ENCODE measurements at places on chromosomes 1 and 21.

DNA sequence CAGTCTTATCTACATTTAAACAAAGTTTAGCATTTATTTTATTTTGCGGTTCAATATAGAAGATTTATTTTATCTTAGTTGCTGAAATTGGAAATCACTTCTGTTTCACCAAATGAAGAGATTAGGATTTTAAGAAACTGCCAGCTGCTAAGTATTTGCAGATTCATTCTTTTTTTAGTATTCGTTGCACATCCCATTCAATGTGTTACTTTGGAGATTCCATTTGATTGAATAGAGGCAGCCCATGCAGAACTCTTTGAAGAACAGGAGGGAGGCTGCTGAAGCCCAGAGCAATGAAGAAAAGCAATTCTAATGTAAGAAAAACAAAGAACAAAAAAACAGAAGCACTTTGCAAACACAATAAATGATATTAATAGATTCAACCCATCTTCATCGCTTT, 38.6 kb upstream of the IL12RB2 start:
- DNase-seq, result no peak

- DNase-seq, result no peak
Observed at GRCh38 chr1:227604446-227604845, 41.1 kb downstream of the ZNF678 start.

- no peak for DNase-seq
Observed at GRCh38 chr1:159469921-159470533, 30.5 kb downstream of the OR10J1 start.

DNA sequence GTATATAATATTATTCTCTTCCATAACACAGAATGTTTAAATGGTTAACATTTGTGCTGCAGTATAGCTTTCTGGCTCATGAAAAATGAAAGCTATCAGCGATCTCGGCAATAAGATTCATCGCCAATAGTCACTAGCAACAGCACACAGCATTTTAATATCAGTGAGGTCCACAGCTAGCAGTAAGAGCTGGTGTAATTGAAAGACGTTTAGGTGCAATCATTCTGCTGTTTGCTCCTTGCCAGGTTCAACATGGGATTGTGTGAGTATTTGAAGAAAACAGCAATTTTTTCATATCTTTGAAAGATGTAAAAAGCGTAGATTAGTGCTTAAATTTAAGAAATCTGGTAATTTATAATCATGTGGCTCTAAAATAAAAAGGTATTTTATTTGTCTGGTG, 20.1 kb downstream of the PRKACB start:
- DNase-seq, result no peak

DNA sequence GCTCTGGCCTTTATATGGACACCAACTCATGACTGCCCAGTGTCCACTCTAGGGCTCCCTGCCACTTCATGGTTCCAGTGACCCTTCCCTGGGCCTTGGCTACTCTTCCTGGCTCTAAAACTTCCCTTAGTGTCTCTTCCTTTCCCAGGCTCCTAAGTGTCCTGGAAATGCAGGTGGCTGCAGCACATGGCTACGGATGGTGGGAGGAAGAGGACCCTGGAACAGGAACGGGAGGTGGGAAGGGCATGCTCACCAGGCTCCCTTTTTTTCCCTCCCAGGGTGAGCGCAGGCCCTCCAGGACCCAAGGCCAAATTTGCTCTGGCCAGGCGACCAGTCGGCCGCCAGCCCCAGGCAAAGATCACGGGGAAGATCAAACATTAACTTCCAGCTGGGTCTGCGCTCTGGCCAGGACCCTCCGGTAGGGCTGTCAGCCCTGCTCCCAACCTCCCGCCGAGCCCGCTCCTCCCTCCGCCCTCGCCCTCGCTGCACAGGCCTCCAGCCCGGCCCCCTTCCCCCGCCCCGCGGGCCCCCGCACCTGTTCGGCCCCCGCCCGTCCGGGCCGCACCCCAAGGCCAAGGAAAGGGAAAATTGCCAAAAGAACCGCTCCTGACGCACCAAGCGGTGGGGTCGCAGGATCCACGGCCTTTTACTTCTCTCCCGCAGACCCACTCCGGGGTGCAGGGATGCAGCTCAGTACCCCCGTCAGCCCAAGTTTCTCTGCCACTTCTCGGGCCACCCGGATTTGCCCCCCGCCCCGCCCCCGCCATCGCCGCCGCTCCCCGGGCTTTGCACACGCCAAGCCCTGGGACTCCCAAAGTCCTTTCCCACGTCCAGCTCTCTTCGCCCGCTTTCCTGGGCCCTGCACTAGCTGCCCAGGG, 894 bp downstream of the TCEA3 start:
- DNase-seq, result no peak

DNA sequence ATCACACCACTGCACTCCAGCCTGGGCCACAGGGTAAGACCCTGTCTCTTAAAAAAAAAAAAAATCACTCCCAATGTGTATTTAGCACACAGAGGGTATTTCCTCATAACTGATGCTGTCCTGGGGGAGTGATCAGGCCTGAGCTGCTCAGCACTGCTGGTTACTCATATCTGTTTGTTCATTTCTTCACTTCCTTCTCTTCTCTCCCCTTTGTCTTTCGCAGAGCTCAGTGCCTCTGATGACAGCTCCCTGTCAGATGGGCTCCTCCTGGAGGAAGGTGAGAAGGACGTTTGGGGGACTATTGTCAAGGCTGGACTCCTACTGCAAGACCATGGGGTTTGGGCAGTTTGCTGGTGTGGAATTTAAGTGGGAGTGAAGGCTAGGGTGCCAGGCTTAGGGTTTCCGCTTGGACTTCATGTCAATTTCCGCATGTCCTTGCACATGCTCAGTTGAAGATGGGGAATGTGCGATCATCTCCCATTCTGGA, 13.0 kb downstream of the INAVA start:
- no peak for DNase-seq

- no peak for DNase-seq
Observed at GRCh38 chr1:30606166-30606565, 117.2 kb downstream of the MATN1 start.

DNA sequence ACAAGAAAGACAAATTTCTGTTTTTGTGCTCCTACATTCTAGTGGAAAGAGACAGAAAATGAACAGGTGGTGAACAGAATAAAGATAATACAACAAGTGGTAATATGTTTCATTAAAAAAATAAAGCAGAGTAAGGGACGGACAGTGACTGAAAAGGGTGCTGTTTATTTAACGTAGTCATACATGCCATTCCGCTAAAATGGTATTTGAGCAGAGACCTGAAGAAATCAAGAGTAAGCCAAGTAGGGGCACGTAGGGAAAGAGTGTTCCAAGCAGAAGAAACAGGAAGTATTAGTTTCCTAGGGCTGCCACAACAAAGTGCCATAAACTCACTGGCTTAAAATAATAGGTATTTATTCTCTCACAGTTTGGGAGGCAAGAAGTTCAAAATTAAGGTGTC, 65.6 kb upstream of the KCTD3 start:
- DNase-seq, result no peak

DNA sequence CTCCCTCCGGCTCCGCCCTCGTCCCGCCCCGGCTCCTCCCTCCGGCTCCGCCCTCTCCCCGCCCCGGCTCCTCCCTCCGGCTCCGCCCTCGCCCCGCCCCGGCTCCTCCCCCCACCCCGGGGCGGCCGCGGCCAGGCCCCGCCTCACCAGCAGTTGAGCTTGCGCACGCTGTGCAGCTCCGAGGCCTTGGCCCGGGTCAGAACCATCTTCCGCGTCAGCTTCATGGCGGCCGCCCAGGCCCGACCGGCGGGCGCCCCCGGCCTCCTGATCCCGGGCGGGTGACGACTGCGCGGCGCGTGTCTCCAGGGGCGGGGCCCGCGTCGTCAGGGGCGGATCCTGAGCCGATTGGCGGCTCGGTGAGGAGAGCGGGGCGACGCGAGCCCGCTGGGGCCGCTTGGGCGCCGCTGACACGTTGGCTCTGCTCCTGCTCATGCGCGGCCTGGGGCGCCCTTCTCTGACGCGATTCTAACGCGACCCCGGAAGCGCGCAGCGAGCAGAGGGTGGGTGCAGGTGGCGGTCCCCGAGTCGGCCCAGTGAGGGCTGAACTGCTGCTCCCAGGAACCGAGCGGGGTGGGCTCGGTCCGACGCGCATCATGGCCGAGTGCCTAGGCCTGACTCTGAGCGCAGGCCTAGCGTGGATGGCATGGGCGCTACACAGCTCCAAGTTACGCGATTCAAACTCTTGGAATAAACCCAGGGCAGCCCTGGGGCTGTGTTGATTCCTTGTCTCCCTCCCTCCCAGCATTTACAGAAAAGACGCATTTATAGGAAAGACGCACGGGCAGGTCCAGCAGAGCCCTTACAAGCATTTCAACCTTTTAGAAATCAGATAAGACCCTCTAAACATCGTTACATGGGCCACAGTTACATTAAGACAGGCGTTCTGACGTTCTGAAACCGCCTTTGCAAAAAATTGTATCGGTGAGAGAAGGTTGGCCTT, at the start of gene CFAP410:
Gene CFAP410, minus strand, starts transcription at position 420 of the 940 bp plus-strand sequence. Its CDS starts 196 bp downstream, at position 224.
- peak; percentile 86 for DNase-seq

- DNase-seq, result no peak
Observed at GRCh38 chr1:239587066-239587465, 200.7 kb downstream of the CHRM3 start.

- no peak for DNase-seq
Observed at GRCh38 chr1:66359269-66359668, 174.7 kb upstream of the SGIP1 start.

GRCh38 chr1:179091691-179092165, 9.9 kb downstream of the TOR3A start:
- no peak for DNase-seq

GRCh38 chr1:9376430-9376829, 83.7 kb downstream of the SPSB1 start:
- DNase-seq, result no peak

DNA sequence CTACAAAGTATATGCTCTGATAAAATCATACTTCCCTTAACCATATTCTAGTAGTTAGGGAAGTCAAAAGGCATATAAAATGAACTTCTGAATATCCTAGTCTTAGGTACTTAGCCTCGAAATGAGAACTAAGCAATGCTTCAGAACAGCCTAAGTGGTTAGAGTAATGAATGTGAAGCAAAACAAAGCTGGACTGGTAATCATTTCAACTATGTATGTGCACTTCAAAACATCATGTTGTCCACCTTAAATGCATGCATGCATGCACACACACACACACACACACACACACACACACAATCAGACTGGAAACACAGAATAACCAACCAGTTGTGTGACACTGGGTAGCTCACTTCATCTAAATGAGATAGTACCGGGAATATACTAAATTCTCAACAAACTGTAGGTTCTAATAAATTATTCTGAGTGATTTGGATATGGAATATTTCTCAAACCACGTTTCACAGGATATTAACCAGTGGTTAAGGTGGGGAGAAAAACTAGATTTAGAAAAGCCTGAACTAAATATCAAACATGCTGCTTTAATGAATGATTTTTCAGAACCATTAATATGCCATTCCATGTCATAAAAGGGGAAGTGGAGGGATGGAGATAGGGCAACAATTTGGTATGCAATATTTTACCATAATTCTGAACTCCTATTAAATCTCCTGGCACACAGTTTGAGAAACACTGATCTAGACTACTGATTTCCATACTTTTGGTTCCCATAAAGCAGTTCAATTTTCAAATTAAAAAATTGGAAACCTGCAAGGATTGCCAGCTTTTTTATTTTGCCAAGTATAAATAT, 19.5 kb downstream of the RNF115 start:
- DNase-seq, result no peak

DNA sequence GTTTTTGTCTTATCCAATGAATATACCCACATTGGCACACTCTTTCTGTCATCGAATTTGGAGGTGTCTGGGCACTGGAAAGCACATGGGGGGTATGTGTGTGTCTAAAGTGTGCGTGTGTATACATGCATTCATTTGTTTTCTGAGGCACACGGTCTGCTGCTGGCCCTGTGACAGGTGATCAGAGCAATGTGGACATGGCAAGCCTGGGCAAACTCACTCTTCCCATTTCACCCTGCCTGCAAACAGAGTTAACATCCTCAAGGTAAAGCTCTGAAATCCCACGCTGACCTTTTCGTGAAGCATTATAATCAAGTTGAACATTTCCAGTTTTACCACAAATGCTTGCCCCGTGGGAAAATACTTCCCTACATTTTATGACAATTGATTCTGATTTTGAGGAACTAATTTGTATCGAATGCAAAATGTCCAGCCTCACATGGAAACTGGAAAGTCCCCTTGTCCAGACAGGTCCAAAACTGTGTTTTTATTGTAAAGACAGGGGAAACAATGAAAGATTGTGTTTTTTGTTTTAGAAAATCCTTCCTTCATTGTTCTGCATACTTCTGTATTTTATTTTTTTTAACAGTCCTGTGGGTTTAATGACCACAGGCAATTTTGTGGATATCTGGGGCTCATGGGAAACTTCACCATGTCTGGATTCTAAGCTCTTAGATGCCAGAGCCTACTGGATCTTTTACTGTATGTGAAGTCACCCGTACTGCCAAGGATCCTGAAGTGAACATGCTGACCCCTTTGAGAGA, 160.9 kb downstream of the PBX1 start:
- no peak for DNase-seq

DNA sequence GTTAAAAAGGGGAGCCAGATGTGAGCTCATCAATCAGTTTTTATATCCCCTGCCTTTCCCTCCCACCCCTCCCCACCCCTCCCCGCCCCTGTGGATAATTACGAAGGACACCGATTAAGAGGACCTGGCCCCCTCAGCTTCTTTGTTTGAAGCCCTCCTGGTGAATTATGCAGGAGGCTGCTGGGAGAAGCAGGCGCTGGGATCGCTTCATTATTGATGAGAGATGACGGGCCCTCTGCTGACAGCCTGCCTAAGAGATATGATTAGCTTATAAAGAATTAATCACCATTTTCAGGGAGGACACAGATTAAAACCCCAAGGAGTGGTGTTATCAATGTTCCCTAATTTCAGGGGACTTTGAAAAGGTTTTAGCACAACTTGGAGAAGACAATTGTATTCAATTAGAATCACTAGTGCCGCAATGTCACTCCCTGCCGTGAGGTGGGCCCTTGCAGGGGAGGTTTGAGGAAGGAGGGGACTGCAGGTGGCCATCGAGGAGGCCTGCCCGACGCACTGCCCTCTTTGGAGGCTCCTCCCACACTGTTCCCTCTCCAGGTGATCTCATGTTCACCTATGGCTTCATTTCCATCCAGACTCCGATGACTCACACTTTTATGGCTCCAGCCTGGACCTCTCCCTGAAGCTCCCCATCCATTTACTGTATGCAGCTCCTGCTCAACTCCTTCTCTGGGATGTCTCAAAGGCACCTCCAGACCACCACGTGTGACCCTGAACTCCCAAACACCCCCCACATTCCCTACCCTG, 67.0 kb upstream of the KLHDC7A start:
- DNase-seq, result no peak

- no peak for DNase-seq
Observed at GRCh38 chr1:243727503-243728203, 122.4 kb downstream of the AKT3 start.

GRCh38 chr21:8989721-8990325, 1531.6 kb upstream of the TPTE start:
- DNase-seq, result no peak

GRCh38 chr1:228185641-228185965, 20.0 kb downstream of the IBA57 start:
- DNase-seq, result no peak

Measured in foreskin keratinocyte (primary cell).